Activated T-helper 2 cell treated with anti-CD3 and anti-CD28 coated beads, Interferon-gamma antibody, Interleukin-2, Interleukin-4, amounts not matched to agents 10 μg/mL and 5 μg/mL and 100 μg/mL, durations not matched to agents 14 hours and 24 hours and 36 hours (primary cell): ENCODE measurements at places on chromosomes 12 and 14. TPM values are rescaled to one million over a fixed set of nuclear protein-coding genes. Genes with fewer than 3 reads are reported as not detected.

Gene TGM1
- 3.4 and 4.4 TPM in 2 replicates for total RNA-seq

Gene GPD1
- total RNA-seq: 0.76 and 0.87 TPM in 2 replicates

Gene GDF3
- total RNA-seq: not detected in 2 replicates

Gene IGF1
- total RNA-seq: 1.6 and 2.0 TPM in 2 replicates

Gene CCDC197
- total RNA-seq: 0.11 TPM in 1 of 2 replicates, not detected in the other

Gene CCND2
- 557 and 561 TPM in 2 replicates for total RNA-seq
